NCI-H1105 (cell line): ENCODE measurements at places on chromosomes 11 and 22.

- no peak for DNase-seq
These were observed 10.7 kb downstream of the FAM118A start for GRCh38 chr22:45320357-45320976.

DNA sequence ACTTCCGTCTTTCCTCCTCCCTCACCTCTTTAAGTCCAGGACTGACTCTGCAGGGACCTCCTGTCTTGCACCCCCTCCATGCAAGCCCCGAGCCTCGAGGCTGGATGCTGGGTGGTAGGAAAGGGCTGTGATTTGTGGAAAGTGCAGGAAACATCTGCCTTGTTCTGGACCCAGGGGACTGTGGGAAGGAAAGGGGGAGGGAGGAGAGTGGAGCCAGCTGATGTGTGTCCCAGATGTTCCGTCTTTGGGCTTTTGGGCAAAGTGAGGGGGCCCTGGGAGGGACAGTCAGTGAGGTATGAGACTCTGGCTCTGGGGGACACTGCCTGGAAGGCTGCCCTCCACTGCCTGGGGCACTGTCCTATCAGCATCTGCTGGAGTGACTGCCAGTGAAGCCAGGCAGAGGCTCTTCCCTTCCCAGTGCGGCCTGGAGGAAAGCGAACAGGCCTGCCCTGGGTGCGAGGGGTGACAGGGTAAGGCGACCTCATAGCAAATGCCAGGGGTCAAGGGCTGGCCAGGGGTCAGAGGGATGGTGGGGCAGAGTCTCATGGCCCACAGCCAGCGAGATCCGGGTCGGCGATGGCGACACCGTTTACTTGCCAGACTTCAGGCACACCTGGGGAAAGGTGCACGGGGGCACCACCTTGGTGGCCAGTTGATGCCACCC lies 1.7 kb downstream of the MRGPRD start:
- DNase-seq, result no peak

- no peak for DNase-seq
These were observed 199.5 kb downstream of the AASDHPPT start for GRCh38 chr11:106276859-106277436.

GRCh38 chr22:20215742-20216141 lies 52.4 kb downstream of the RTN4R start:
- no peak for DNase-seq

DNA sequence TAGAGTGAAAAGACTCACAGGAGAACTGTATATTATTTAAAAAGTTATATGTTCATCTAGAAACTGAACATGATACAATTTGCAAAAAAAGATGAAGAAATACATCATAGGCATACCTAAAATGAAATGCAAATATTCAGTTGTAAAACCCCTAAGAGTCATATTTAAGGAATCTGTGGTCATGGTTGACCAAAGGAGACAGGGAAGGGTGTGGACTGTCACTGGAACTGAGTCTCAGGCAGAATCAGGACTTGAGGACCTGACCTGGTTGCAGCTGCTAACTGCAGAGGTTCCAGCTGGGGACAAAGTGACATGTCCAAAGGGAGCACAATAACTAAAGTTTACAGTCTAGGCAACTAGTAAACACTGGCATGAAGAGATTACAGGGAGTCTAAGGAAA lies 211.3 kb upstream of the RAG2 start:
- no peak for DNase-seq

DNA sequence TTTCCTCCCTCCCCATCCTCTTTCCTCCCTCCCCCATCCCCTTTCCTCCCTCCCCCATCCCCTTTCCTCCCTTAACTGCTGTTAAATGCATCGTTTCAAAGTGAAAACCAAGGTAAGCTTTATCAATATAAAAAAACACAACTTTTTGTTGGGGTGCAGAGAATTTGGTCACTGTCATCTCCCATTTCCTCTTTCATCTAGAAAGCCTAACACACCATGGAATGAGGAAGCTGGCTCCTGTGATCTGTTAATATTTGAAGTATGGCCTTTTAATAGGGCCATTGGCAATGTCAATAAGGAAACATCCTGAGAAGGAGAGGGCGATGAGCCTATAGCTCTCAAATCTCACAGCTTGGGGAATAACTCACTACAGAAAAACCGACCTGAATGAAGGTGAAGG lies 7.0 kb downstream of the EXPH5 start:
- no peak for DNase-seq

DNA sequence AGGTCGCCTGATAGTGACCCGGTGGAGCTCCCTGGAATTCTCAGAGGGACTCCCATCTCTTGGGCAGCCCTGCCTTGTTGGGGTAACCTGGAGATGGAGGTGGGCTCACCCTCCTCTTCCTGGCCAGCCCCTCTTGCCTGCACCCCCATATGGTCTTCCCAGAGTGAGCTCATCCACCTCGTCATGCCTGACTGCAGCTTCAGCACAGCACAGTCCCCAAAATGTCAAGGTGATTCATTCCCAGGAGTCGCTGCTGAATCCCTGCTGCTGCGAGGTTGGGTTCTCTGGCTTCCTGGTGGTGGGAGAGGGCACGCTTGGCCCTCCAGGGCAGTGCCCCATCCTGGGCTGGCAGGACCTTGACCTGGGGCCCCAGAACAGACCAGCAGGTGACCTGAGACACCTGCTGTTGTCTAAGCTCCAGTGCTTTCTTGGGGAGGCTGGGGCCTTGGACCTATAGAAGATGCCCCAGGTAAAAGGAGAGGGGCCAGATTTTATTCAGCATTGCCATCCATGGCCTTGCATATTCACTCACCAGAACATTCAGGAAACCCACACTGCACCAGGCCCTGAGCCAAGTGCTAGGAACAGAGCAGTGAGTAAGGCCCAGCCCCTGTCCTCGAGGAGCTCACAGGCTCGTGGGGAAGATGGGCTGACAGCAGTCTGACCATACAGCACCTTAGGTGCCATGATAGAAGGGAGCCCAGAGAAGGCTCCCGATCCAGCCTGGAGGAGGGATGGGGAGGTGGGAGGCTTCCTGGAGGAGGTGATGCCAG lies 72.9 kb downstream of the CACNA1I start:
- no peak for DNase-seq

DNA sequence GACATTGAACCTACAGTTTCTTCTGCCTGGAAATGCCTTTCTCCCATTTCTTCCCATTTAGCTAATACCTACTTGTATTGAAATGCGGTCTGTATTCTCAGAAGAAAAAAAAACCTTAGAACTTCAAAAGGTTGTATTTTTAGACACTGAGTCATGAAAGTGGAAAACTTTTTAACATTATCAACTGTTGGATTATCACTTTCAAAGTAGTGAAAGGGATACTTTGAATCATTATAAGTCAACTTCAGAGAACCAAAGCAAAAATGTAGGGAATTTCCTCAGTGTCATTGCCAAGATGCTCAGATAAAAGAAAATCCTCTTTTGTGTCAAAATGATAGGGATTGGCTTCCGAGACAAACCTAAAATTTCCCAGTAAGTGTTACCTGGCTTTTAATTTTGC lies 6.6 kb downstream of the HOATZ start:
- no peak for DNase-seq
